Skeletal muscle tissue (tissue), 5 donors: ENCODE measurements at places on chromosomes 3 and 15. TPM values are rescaled to one million over a fixed set of nuclear protein-coding genes. Genes with fewer than 3 reads are reported as not detected.

GOLGA6L10 gene
- 0.52 TPM for total RNA-seq

LTF gene
- 3.1 TPM for total RNA-seq

LRRN1 gene
- total RNA-seq = 19.8 TPM

CPN2 gene
- not detected for total RNA-seq

ITIH1 gene
- under 0.01 TPM for total RNA-seq

WNT7A gene
- not detected for total RNA-seq

ROPN1 gene
- not detected for total RNA-seq

PAQR9 gene
- total RNA-seq = under 0.01 TPM

FBXL22 gene
- 17.7 TPM for total RNA-seq

FOXL2NB gene
- total RNA-seq = not detected

C3orf49 gene
- not detected for total RNA-seq

ZNF502 gene
- 5.2 TPM for total RNA-seq

TMC3 gene
- not detected for total RNA-seq

IL17RE gene
- not detected for total RNA-seq

IL20RB gene
- total RNA-seq = 0.52 TPM

SOX2 gene
- total RNA-seq = under 0.01 TPM

GRM7 gene
- 1.0 TPM for total RNA-seq

MAGI1 gene
- total RNA-seq = 23.5 TPM

ONECUT1 gene
- total RNA-seq = not detected

CGGBP1 gene
- 45.9 TPM for total RNA-seq

PDZRN3 gene
- total RNA-seq = 50.6 TPM

ARGFX gene
- not detected for total RNA-seq

GRK7 gene
- not detected for total RNA-seq

CDC25A gene
- total RNA-seq = 3.7 TPM

MEIS2 gene
- 4.2 TPM for total RNA-seq
